ENCODE measurements at places on chromosomes 3 and 15.

GRCh38 chr3:127762077-127762786 is 60.1 kb downstream of the MGLL start:
- DNase-seq = no peak

- no peak for DNase-seq
Measured at GRCh38 chr15:98398056-98398455, 250.3 kb upstream of the IGF1R start.

DNA sequence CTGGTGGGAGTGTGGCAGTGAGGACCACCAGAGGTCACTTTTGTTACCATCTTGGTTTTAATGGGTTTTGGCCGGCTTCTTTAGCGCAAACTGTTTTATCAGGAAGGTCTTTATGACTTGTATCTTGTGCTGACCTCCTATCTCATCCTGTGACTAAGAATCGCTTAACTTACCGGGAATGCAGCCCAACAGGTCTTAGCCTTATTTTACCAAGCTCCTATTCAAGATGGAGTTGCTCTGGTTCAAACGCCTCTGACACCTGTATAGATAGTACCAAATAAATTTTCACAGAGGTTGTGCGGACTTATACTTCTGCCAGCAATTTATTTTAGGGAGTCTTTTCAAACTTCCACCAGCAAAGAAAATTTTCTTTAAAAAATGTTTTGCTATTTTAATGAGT is 13.6 kb upstream of the SLCO3A1 start:
- DNase-seq = no peak

DNA sequence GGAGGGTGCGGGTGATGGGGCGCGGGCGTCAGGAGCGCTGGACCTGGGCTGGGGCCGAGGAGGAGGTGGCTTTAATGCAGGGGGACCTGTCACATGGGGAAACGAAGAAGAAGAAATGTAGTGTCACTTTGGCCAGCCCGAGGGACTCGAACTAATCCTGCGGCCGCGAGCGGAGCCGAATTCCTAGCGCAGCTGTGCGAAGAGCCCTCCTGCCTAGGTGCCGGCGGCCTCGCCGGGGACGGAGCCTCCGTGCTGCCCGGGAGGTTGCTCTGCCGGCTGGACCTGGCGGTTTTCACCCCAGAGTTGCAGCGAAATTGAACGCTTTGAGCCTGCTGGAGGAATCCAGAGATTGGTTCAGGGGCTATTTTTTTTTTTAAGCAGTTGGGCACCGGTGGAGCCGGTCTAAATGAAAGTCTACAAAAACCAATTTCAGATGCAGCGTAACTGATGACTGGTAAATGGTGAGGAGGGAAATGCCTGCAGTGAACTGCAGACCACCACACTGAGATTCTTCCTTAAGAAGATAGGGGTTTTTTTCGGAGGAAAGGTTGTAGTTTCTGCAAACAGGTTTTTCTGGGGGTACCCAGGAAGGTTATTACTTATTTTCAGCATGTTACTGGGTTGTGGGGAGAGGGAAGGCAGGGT is 662 bp downstream of the TMEM108 start:
- DNase-seq = no peak

GRCh38 chr3:190401963-190402362 is 14.0 kb downstream of the CLDN16 start:
- no peak for DNase-seq

- DNase-seq = no peak
Measured at GRCh38 chr3:97882975-97883598, 61.3 kb downstream of the CRYBG3 start.

DNA sequence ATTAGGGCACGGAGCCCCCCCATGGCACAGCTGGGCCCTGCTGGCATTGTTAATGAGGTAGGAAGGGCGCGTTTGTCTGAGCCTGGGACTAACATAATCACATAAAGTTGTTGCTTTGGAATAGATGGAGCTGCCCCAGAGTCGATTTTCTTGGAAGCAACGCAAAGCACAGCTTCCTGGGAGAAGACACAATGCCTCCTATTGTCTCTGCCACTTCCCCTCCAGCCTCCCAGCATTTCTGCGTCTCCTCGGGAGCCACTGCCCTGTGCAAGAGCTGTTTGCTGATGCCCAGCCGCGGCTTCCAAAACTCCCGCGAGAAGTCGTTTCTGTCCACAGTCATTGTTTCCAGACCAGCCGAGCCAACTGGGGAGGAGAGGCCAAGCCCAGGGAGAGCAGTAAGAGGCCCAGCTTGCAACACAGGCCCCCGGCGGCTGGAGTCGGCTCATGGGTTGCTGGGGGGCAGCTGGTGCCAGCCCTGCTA is 18.1 kb upstream of the ALDH1A3 start:
- DNase-seq = no peak

DNA sequence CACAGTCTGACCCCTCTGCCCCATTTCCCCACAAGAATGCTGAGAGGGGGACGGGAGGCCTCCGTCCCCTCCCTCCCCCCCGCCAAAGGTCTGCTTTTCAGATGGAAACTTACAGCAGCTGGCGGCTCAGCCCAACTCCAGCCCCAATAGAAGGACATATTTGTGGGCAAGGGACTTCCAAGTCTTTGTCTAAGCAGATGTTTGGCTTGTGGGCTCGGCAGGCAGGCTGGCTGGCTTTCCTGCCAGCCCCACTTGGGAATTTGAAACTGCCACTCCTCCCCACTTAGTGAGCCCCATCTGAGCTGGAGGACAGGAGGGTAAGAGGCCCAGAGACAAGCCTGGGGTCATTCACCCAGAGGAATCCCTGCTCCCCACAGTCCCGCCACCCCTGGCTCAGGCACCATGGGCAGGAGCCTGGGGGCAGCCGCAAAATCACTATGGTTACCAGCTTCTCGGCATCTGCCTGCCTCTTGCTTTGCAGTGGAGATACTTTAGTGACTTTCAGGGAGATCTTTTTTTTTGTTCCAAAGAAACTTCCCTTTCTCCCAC is 53.6 kb downstream of the LMCD1 start:
- no peak for DNase-seq

GRCh38 chr15:101172501-101173071 is 79.3 kb downstream of the CHSY1 start:
- DNase-seq = no peak

DNA sequence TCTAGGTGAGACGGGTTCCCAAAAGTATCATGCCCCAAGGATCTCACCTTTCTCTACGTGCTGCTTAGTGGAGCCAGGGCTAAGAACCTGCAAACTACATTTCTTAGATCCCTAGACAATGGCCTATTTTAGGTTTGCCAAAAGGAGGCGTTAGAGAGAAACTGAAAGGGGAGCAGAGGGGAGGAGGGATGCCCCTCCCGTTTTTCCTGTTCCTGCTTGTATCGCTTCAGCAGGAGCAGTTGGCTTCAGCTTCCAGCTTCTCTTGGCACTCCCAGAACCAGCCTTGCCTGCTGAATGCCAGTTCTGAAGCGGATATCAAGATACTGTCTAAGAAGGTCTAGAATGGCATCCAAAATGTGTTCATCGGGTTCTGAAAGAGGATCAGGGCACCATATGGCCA is 58.4 kb upstream of the ABHD17C start:
- no peak for DNase-seq

DNA sequence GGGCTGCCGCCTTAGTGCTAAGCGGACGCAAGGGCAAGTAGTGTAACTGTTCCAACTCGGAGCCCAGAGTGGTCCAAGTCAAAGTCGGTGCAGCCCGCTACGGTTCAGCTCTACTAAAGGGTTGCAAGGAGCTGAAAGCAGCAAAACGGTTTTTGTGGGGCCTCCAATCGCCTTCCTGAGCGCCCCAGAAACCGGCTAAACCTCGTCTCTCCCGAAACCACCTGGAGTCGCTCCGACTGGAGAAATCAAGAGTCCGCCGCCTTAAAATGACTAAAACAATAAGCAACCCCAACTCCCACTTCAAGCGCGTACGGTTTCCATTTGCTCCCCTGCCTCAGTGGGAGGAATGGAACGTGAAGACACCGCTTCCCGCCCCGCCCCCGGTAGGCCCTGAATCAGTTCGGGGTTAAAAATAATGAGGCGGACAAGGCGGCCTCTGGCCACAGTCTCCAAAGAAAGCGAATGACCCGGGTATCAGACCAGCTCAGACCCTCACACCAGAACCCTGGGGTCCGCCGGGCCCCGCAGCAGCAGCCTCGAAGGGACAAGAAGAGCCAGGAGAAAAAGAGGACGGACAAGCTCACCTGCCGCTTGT is 401 bp downstream of the SEC11A start:
- DNase-seq = peak; percentile 18

- DNase-seq = no peak
Measured at GRCh38 chr15:68335655-68336054, 58.1 kb downstream of the FEM1B start.

DNA sequence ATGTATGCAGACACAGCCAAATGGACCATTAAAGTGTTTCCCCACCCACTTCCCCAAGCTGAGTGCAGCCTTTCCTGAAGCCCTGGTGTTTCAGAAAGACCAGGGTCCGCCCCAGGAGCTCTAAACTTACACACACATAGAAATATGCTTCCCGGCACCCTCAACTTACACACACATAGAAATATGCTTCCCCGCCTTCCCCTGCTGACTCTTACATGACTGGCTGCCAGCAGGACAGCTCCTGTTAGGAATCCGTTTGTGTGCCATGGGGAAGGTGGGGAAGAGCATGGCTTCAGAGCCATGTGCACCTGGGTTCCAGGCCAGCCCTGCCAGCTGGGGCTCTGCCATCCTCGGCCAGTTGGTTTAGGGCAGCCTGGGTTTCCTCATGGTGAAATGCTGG is 3.6 kb downstream of the CLEC3B start:
- no peak for DNase-seq

GRCh38 chr3:44045476-44046275 is 196.0 kb upstream of the TOPAZ1 start:
- no peak for DNase-seq

DNA sequence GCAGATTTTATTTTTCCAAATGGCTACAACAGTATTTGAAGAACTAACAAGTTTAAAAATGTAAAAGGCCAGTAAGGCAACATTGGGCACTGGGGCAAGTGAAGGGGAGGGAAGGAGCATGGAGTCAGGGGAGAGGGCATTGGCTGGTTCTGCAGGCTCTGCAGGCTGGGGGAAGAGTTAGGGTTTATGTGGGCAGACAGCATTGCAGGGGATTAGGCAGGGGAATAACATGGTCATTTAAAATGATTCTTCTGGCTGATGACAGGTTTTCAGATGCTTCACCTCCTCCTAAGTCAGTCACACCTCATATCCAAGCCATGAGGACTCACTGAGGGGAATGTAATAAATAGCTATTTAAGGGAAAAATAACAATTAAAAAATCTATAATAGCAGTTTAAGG is 52.6 kb downstream of the BTD start:
- no peak for DNase-seq

- DNase-seq = no peak
Measured at GRCh38 chr3:29827756-29828155, 546.9 kb downstream of the RBMS3 start.

DNA sequence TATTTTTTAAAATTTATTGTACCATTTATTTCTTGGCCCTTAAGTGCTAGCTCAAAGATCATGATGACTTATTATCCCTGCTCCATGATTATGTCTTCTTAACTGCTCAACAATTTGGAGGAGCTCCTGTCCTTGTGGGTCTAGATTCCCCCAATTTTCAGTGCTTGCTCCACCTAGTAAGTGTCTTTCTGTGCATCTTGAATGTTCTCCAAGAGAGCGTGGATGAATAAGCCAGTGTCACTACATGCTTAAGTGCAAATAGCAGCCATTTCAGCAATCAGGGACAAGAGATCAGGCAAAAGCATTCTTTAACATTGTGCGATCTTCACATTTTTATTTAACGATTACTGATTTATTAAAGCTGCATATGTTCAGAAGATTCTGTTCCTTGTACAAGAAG is 99.4 kb downstream of the ALCAM start:
- no peak for DNase-seq

- DNase-seq = no peak
Measured at GRCh38 chr15:89628806-89629715, 26.2 kb downstream of the KIF7 start.

- DNase-seq = no peak
Measured at GRCh38 chr3:189496375-189497138, 134.6 kb upstream of the TP63 start.

GRCh38 chr3:186670155-186670554 is 4.3 kb downstream of the HRG start:
- DNase-seq = no peak

DNA sequence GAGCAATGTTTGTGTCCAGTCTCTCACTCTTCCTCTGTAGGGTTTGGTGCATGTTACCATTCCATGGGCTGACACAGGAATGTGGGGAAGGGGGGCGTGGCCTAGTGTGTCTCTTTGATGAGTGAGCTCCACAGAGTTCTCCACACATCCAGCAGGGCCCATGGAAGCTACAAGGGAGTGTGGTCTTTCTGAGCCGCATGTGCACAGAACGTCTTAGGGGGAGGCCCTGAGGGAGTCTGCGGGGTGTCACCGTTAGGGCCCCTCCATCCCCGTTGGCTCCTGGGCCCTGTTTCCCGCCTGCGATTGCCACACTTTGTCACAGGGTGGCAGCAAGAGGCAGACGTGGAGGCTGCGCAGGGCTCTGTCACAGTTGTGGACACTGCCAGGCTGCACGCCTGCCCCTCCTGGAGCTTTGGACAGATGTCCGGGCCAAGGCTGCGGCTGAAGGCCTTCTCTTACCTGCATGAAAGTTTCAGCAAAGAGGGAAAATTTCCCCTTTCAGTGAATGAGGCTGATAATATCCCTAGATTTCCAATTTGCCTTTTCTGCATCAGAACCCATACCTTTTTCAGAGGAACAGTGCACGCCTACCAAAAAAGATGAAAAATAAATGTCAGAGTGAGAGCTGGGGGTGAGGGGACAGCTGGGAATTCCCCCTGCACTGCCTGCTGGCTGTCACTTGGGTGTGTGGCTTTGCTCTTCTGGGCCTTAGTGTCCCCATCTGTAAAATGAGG is 24.3 kb downstream of the CACNA2D3 start:
- DNase-seq = no peak

DNA sequence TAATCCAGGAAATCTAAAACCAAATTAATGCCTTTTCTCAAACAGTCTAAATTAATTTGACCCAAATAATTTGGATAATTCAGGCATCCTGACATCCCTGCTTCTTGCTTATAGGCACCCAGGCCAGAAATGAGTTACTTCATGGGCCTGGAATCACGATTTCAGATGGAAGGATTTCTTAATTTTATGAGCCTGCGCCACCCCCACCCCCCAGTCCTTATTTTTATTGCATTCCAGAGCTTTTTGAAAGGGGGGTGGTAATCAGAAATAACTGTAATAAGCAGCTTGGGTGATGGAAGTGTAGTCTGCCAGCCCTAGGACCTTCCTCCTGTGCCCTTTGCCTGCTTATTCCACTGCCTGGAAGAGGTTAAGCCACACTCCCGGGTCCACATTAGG is 1.3 kb downstream of the AP2M1 start:
- no peak for DNase-seq

DNA sequence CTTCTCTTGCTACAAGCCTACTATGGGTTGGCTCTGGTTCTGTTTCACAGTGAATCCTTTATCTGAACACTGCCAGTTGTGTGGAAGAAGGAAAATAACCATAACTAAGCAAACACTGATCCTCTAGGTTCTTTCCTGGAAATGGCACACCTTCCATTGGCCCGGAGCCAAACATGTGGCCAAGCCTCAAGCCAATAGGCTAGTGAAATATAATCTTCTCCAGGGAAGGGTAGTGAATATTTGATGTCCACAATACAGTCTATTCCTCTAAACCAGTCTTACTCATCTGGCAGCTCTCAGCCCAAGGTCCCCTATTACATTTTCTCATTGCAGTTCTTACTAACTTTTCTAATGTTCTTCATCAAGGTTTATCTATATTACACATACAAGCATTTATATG is 921.3 kb downstream of the TUSC7 start:
- DNase-seq = no peak
